Fibroblast of the conjunctiva (primary cell): ENCODE measurements at places on chromosomes 3 and 15.

GRCh38 chr3:5298453-5298852, 110.9 kb downstream of the EDEM1 start:
- no peak for DNase-seq

DNA sequence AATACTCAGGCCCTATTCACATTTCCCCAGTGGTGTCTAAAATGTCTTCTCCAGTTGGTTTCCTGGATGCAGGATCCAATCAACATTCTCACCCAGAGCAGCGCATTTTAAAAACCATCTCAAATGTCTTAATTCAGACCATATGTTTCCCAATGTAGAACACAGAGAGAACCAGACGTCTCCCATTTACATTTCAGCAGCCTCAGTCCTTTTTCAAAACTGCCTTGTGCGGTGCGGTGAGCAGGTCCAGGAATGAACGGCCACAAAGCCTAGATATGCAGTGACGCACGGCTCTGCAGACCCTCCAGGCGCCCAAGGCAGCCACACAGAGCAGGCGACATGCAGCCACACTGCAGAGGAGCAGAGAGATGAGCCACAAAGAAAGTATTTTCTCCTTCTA, 66.1 kb upstream of the MEX3B start:
- DNase-seq = peak; percentile 45

DNA sequence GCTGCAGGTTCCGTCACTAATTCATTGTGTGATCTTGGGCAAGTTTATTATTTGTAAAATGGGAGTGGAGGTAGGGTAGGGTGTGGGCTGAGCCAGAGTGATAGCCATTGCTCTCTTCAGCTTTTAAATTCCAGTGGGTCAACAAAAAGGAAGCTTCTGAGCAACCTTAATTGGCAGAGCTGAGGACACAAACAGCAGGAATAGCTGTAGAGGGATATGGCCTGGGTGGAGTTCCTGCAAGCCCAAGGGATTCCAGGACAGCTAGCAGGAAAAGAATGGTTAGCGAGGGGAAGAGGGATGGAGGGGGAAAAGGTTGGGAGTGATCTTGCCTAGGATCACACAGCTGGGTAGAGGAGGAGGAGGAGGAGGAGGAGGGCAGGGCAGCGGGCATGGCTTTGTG, 11.4 kb downstream of the CCK start:
- DNase-seq = no peak

DNA sequence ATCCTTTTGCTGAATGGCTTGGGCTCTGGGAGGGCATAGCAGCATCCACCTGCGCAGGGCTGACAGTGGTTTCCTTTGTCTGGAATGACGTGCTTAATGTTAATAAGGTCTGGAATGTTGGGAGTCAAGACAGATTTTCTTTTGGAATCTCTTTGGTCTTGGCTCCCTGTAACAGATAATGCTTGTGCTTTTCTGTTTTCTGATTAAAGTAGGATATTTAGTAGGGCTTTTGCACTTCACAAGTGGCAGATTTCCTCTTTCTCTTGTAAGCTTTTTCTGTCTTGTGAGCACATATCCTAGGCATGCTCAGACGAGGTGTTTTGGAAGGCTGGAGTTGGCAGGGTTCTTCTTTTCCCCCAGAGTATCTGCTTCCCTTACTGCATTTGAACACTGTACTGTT, 189.6 kb downstream of the GHSR start:
- DNase-seq = no peak

GRCh38 chr3:48372862-48373435, 930 bp downstream of the FBXW12 start:
- DNase-seq = no peak

GRCh38 chr3:43005981-43006380, 26.9 kb downstream of the GASK1A start:
- DNase-seq = no peak

- DNase-seq = no peak
Measured at GRCh38 chr3:183921096-183921495, 36.4 kb upstream of the PARL start.
